GM10248 (cell line): ENCODE measurements at places on chromosomes 16 and 17.

- no peak for DNase-seq
Measured at GRCh38 chr16:2190659-2191445, 5.6 kb downstream of the CASKIN1 start.

DNA sequence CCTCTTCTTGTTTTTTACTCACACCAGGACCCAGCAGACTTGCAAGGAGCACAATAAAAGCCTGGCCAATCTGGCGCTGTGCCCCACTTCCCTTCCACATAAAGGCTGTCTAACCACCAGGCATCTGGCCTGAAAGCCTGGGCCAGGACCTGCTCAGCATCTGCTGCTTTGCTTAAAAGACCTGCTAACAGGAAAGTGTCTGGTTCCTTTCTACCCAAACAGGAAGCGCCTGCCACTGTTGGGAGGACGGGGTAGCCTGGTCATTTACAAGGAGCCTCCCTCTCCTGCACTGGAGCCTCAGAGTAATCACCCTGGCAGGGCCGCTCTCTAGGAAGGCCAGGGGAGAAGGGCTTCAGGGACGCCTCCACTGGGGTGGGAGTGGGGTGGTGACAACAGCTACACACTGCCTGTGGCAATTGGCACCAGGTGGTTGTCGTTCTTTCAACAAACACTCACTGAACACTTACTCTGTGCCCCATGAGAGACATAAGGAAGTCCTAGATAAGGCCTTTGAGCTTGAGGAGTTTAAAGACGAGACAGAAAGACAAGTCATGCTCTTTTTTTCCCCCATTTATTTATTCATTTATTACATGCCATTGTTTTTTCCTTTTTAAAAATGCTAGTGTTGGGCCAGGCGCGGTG lies 6.3 kb upstream of the MMP28 start:
- no peak for DNase-seq

- no peak for DNase-seq
Measured at GRCh38 chr17:66551839-66552238, 249.4 kb downstream of the PRKCA start.

DNA sequence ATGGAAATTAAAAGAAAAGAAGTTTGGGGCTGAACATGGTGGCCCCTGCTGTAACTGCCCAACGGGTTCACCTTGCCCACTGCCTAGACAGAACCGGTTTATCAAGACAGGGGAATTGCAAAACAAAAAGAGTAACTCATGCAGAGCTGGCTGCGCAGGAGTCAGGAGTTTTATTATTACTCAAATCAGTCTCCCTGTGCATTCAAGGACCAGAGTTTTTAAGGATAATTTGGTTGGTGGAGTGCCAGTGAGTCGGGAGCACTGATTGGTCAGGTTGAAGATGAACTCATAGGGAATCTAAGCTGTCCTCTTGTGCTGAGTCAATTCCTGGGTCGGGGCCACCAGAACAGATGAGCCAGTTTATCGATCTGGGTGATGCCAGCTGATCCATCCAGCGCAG lies 4.4 kb upstream of the SCPEP1 start:
- no peak for DNase-seq

DNA sequence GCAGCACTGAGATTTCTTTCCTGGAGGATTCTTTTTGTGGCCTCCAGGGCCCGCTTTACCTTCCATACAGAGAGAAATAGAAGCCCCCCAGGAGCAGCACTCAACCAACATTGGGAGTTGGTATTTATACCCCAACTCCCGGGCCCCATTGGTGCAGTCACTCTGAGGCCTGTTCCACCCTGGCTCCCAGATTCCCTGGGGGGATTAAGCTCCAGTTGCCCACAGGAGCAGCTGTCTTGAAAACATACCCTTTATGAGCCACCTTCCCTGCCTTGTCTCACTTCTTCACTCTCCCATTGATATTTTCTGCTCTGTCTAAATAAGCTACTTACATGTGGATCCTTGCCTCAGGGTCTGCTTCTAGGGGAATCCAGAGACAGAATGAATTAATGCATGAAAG lies 167.8 kb downstream of the KATNIP start:
- no peak for DNase-seq

- peak; percentile 59 for DNase-seq
Measured at GRCh38 chr16:17529982-17530760, 59.4 kb upstream of the XYLT1 start.

GRCh38 chr17:70034158-70034557 lies 40.9 kb upstream of the KCNJ16 start:
- no peak for DNase-seq

- no peak for DNase-seq
Measured at GRCh38 chr17:79372470-79373238, 238.2 kb downstream of the RBFOX3 start.

DNA sequence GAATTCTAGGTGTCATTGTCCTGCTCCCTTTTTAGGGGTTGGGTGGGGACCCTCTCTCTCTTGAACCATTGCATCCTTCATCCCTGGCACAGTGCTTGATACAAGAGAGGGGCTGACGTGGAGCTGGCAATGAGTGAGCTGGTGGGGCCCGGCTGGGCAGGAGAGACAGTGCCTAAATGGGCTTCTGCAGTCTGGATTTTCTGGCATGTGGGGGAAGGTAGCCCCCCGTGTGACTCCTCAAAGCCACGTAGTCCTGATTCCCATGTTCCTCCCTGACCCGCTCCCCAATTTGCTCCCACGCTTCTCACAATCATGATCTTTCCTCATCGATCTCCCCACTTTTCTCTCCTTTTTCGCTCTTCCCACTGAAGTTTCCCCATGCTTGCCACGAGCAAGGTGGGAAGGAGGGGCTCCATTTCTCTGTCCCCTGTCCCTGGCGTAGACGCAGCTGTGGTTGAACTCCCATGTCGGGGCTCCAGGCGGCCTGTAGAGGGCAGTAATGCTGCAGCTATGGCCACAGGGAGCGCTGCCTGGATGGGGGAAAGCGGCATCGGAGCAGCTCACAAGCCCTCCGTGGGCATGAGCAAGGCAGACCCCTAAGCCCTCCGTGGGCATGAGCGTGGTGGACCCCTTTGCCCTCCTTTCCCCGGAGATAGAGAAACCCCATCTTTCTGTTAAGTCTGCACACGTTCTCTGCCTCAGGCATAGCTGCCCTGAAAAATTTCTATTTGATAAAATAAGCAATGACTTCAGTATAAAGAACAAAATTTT lies 47.5 kb downstream of the HAPSTR1 start:
- peak; percentile 72 for DNase-seq

- no peak for DNase-seq
Measured at GRCh38 chr16:23279721-23280153, 22.4 kb upstream of the SCNN1B start.

DNA sequence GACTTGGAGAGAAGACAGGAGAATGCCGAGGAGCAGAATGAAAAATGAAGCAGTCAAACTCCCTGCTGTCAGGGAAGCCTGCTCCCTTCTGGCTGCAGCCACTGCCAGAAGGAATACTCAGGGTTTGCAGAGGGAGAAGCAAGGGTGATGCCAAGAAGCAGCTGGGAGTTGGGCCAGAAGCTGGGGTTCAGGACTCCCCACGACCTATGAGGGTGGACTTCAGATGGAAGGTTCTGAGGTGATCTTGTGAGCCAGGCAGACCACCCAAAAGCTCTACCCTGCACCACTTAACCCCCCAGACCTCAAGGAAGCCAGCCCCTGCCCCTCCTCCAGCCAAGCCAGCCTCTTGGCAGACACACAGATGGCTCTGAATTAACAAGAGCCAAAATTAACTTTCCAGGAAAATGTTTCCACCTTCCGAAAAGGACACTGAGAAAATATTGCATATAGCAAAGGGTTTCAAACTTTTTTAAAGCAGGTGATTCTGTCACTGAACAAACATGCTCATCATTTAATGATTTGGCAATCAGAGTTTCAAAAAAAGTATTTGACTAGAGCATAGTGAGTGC lies 126.0 kb upstream of the ERCC4 start:
- no peak for DNase-seq

GRCh38 chr16:74742051-74742481 lies 32.6 kb downstream of the FA2H start:
- DNase-seq = no peak

- peak; percentile 79 for DNase-seq
Measured at GRCh38 chr17:47789611-47790561, 31.7 kb downstream of the OSBPL7 start.

DNA sequence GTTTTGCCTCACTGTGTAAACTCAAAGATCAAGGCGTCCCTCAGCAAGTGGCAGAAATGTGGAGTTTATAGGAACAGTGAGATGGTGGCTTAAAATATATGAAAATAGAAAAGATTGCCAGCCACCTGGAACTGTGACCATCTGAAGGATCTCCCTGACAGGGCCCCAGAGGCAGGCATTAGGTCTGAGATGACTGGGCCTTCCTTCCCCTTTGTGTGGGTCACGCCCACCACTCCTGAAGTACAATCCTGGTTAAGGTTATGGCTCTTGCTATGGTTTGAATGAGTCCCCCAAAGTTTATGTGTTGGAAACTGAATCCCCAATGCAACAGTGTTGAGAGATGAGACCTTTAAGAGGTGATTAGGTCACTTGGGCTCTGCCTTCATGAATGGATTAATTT lies 6.4 kb downstream of the ST6GALNAC2 start:
- no peak for DNase-seq

DNA sequence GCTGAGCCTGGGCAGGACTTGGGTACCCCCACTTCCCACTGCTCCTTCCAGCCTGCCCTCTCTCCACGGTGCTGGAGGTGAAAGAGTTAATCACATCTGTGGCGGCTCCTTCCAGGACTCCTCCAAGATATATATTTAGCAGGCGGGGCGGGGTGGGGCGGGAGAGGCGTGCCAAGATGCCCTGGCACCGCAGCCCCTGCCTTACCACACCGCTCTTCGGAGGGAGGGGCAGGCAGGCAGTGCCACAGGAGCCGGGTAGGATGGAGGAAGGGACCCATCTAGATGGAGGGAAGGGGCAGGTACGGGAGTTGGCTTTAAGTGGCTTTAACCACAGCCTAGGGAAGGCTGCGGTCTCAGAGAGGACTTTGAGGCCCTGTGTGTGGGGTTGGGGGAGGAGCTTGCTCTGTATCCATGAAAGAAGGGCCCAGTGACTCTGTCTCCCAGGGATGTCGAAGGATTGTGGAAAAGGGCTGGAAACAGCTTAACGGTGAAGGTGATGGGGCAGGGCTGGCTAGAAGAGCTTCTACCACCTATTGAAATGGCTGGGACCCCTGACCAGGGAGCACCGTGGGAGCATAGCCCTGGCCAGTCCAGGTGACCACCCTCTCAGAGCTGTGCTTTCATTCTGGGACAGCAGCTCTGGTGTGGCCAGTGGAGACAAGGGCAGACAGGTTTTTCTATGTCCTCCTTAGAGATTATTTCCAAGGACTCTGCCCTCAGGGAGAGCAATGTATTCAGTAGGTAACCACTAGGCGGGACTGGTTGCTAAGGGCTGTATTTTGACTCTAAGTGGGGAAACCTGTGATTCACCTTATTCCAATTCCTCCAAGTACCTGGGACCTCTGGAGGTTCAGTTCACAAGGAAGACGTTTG lies 13.0 kb downstream of the GPR142 start:
- DNase-seq = no peak

DNA sequence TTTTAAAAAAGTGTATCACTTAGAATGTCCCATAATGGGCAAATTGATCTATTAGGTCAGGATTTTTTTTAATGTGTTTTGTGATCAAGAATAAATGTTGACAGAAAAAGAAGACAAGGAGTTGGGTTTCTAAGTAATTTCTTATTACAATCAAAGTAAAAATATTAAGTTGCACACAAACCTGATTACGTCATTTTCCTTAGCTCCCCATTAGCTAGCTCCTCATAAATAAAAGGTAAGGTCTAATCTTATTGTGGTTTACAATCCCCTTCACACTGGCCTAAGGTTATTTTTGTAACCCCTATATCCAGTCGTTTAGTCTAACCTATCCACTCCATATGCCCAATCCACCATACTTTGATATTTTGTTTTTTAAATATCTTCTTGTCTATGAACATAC lies 7.6 kb downstream of the CA10 start:
- DNase-seq = no peak

GRCh38 chr17:40407460-40407859 lies 10.2 kb downstream of the TOP2A start:
- no peak for DNase-seq

DNA sequence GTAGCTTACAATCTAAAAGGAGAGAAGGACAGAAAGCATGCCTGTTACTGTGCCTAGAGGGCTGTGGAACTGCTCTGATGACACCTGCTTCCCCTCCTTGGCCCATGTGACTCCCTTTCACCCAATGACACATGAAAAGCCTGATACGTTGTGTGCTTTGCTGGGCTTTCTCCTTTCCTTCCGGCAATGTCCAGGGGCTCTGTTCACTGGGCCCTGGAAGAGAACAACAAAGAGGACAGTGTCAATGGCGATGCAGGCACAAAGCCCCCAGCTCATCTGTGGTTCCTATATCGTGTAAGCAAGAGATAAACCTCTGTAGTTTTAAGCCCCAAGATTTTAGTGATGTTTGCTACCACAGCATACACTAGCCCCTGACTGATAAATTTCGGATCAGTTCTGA lies 306.1 kb downstream of the ABCC12 start:
- no peak for DNase-seq

DNA sequence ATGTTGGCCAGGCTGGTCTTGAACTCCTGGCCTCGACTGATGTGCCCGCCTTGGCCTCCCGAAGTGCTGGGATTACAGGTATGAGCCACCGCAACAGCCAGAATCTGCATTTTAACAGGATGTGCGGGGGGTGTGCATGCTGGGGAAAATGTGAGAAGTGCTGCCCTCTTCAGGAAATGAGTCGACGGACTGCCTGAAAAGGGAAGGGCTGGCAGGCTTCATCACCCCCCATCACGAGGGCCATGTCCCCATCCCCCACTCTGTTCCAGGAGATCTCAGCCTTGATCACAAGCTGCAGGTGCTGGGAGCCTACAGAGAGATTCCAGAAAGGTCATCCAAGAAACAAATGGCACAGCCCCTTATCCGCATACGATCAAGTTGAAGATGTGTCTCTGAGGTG lies 195.3 kb upstream of the RPL38 start:
- no peak for DNase-seq

GRCh38 chr17:11242411-11242810 lies 1.4 kb downstream of the SHISA6 start:
- DNase-seq = no peak

GRCh38 chr17:20938988-20939615 lies 103.7 kb downstream of the USP22 start:
- DNase-seq = no peak

DNA sequence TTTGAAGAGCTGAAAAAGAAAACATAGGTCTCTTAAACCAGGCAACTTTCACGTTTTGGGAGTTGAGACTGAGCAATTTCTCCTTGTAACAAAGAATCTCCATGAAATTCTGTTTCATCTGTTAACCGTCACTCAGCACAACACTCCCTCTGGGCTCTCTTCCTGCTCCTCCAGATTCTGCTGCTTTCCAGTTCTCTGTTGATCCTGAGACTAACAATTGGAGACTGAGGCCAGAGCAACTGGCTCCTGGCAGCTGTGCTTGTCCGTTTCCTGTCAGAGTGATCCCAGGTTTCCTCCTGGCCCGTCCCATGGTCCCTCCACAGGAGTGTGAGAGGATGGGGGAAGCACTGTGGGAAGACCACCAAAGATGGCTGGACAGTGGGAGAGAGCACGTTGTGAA lies 32.5 kb downstream of the IST1 start:
- no peak for DNase-seq

- DNase-seq = no peak
Measured at GRCh38 chr16:12132850-12133440, 156.4 kb downstream of the SNX29 start.

GRCh38 chr17:32266389-32267301 lies 1.0 kb downstream of the RHBDL3 start:
- peak; percentile 52 for DNase-seq

GRCh38 chr17:14134456-14134855 lies 65.2 kb downstream of the COX10 start:
- DNase-seq = no peak

GRCh38 chr17:47967607-47968252 lies 3.2 kb upstream of the CDK5RAP3 start:
- DNase-seq = no peak
